ENCODE measurements at places on chromosomes 2 and 18.

GRCh38 chr2:150878356-150878755 is 383.3 kb downstream of the RBM43 start:
- DNase-seq = no peak

DNA sequence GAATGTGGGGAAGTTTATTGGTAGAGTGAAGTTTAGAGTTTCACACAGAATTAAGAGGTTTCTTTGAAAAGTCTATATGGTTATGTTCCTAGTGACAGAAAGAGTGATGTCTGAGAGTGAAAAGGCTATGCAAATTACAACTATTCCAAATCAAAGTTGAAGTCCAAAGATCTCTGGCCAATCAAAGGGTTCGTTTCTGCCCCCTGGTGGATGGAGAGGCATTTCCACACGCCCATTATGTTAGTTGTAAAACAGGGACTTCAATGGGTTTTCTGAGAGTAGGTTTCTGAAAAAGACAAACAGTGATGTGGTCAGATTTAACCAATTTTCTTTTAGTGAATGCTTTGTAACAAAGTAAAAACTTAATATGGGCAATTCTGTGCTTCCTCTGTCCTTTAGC is 441.5 kb upstream of the POU3F3 start:
- DNase-seq = no peak

- no peak for DNase-seq
These were observed 4.9 kb downstream of the KDM3A start for GRCh38 chr2:86446060-86446459.

DNA sequence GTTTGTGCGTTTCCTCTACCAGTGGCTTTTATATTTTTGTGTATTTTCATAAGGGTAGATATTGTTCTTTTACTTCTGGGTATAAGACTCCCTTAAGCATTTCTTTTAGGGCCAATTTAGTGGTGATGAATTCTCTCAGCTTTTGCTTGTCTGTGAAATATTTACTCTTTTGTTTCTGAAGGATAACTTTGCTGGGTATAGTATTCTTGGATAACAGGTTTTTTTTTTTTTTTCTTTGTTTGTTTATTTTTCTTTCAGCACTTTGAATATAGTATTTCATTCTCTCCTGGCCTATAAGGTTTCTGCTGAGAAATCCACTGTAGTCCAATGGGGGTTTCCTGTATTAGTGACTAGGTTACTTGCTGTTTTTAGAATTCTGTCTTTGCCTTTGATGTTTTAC is 122.7 kb downstream of the XRCC5 start:
- DNase-seq = no peak

GRCh38 chr2:156573710-156574109 is 137.5 kb downstream of the GPD2 start:
- no peak for DNase-seq

GRCh38 chr2:53130441-53130943 is 637.1 kb upstream of the CHAC2 start:
- no peak for DNase-seq

- peak; percentile 92 for DNase-seq
These were observed 635 bp upstream of the ADRA2B start for GRCh38 chr2:96116879-96117533.

DNA sequence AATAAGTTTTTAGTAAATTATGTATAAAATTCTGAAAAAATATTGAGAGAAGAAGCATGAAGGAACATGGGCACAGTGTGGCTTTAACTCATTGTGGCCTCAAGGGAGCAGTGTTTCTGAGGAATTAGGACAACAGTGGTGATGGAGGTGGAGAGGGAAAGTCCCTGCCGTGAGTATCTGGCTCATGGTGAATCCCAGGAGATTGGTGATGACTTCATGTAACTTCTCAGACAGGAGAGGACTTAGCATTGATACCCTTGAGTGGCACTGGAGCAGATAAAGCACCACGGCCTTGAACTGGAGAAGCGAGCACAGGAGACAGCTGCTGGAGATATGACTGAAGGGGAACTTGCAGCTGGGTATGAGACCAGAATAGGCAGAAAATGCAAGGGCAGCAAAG is 35.0 kb upstream of the LRP1B start:
- no peak for DNase-seq

GRCh38 chr2:204191574-204191973 is 255.0 kb downstream of the ICOS start:
- DNase-seq = no peak

DNA sequence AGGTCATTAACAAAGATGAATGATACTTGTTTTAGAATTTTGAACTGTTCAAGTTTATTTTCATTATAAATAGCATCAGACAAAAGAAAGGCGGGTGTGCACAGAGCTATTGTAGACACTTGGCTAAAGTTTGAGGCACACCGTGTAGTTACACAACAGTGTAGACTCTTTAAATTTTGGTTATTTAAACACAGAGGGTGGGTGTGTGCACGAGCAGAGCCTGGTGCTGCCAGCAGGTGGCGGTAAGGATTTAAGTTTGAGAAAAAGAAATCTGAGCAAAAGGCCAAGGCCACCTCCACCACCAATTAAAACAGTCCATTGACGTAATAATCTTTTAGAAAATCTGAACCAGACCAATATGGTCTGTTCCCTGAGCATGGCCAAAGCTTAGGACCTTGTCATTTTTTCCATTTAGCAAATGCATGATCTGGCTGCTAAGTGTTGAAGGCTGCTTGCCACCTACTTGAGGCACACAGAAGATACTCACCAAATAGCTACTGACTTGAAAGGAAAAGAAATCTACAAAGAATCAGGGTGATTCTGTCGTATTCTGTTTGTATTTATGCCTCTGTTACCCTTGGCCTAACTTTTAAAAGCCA is 14.3 kb downstream of the COPS7B start:
- no peak for DNase-seq

- DNase-seq = no peak
These were observed 38.4 kb upstream of the DTNB start for GRCh38 chr2:25711675-25712354.

- no peak for DNase-seq
These were observed 232.1 kb downstream of the EIPR1 start for GRCh38 chr2:3145471-3146021.

DNA sequence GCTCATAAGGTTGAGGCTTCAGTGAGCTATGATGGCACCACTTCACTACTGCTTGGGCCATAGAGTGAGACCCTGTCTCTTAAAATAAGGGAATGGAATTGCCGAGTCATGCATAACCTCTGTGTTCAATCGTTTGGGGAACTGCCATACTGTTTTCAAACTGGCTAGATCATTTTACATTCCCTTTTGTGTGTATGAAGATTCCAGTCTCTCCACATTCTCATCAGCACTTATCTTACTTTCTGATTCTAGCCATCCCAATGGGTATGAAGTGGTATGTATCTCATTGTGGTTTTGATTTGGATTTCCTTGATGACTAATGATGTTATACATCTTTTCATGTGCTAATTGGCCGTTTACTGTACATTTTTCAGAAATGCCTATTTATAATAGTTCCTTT is 23.7 kb downstream of the MARCHF7 start:
- no peak for DNase-seq

- DNase-seq = no peak
These were observed 11.4 kb downstream of the GPR35 start for GRCh38 chr2:240636563-240637115.

DNA sequence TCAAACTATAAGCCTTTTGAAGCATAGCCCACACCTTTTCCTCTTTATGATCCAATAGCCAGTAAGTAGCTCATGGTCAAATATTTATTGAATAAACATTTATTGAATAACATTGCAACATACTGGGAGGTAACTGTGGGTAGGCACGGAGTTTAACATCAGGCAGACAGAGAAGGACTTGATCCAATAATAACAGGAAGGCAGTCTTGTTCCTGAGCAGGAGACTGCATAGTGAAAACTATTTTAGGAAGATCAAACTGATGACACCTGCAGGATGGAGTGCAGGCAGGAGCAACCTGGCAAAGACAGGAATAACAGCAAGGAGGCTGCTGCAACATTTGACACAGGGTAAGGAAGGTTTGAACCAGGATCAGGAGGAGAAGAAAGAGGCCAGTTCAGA is 3.1 kb upstream of the DCTN1 start:
- peak; percentile 64 for DNase-seq

DNA sequence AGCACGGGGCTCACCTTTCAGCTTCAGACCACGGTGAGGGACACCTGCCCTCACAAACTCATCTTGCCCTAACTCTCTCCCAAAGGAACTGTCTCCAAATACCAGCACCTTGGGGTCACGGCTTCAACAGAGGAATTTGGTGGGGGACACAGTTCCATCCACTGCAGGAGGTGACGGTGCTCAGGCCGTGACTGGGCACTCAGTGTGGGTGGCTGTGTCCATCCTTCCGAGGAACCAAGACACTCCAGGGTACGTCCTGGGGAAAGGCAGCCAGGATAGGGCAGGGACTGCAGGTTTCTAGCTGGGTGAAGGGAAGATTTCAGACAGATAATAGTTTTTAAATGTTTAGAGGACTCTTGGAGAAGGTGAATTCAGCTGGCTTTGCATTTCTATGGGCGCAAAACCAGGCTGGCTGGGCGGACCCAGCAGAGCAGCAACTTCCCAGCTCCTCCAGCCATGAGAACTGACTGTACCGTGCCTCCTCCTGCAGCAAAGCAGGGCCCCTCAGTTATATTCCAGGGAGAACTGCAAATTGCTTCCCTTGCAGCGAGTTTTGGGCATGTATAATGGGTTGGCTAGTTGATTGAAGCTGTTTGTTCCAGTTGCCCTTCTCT is 23.9 kb upstream of the ALLC start:
- no peak for DNase-seq

DNA sequence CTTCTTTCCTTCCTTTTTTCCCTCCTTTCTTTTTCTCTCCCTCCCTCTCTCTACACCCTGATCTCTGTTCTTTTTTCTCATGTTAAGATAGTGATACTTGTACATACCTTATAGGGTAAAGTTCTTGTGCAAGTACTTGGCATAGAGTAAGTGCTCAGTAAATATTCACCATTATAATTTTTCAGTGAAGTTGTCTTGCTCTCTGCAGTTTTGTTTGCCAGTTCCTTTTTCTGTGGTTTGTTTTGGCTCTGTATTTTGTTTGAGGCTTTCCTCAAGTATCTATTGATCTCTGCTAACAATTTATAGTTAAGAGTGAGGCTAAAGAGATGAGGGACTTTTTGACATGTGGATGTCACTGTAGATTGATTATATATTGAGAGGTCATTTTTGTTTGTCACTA is 48.0 kb downstream of the MTX2 start:
- DNase-seq = no peak

DNA sequence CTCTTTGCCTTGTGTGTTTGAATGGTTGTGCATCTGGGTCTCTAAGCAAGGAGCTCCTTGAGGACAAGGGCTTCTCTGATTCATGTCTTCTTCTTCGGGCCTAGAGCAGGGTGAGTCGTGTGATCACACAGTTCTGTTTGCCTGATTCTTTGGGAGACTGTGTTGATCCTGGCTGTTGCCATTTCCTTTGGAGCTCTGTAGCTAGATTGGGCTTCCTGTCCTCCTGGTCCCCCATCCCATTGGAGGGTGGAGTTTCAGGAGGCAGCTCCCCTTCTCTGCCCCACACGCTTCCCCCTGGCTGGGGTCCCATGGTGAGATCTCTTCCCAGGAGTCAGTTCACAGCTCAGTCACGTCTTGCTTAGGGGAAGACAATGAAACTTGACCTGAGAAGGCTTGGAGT is 92.8 kb downstream of the TRIB2 start:
- no peak for DNase-seq

GRCh38 chr2:225820826-225821225 is 421.3 kb downstream of the NYAP2 start:
- DNase-seq = no peak

DNA sequence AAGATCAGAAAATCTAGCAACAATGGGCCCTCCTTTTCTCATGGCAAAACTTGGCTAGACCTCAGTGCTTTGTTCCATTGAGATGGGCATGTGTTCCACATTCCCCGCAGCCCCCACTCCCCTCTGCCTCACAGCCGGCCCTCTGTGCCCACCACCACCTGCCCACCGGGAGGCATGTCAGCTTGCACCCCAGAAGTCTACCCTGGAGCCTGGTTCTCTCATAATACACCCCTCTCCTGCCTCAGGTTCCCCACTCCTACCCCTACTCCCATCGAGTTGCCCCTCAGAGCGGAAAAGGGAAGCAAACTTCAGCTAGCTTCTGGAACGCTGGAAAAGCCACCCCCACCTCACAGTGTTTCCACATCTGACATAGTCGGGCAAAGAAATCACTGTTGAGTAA is 219.0 kb downstream of the ANAPC1 start:
- DNase-seq = no peak

- no peak for DNase-seq
These were observed 137.9 kb downstream of the MGAT5 start for GRCh38 chr2:134391751-134392160.

Data from hepatic stellate cell (primary cell).